RWPE2 (cell line): ENCODE measurements at places on chromosomes 16 and 17.

DNA sequence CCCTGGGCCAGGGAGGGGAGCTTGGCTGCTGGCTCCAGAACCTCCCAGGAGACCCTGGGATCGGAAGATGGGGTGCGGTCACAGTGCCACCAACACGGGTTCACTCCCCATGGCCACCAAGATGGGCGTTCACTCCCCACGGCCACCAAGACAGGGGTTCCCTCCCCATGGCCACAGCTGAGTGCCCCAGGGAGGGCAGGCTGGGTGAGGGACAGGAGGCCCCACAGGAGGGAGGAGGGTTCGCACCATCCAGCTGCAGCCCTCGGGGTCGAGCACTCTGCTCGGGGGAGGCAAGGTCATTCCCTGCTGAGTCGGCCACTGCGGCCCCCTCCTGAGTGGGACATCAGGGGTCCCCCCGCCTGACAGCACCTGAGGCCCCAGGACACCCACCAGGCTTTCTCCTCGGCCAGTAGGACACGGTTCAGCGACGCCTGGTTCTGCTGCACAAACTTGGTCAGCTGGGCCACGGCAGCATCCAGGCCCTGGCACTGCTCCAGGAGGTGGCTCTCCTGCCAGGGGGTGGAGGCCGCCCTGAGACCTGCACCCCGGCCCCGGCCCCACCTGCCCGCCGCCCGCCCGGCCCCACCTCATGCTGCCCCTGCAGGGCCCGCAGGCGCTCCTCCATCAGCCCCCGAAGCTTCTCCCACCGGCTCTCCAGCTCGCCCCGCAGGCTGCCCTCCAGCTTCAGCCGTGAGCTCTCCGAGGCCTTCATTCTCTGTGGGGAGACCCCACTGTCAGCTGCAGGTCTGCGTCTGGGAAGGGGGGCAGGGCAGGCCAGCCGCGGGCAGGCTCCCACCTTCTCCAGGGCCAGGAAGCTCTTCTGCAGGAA lies 5.9 kb downstream of the CCDC154 start:
- DNase-seq, result no peak
- no peak overlapping the region for H3K4me3 ChIP-seq
- H3K4me1 ChIP-seq, result no peaks in the 10 kb centered on the region
- no peaks in the 10 kb centered on the region for H3K27me3 ChIP-seq
- H3K27ac ChIP-seq, result no peak overlapping the region

DNA sequence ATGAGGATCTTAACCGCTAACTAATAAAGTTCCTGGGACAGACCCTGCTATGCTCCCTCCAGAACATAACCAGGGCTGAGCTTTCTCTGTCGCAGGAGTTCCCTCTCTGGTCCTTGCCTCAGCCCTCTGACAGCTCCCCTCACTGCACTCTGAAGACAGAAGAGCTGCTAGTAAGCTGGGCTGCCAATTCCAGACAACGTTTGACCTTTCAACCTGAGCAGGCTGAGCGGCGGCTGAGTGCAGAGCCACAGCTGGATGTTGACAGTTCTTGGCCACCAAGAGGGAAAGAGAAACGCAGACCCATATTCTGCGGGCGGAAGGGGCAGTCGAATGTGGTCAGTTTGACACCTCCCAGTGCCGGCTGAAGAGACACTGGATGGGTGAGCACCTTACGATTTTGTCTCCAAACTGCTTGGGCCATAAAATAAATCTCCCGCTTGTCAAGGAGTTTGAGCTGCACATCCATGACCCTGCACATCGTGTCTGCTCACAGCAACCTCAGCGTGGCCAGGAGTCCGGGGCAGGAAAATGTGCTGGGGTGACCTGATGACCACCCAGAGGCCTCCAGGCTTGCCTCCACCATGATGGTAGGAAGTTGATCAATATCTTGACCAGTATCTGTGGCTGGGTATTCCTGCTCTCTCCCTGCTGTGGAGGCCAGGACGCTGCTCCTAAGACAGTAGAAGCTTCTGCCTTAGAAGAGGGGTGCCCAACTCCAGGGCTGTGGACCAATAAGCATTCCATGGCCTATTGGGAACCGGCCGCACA lies 209.2 kb downstream of the PARN start:
- H3K27me3 ChIP-seq, result no peaks in the 10 kb centered on the region
- no peaks in the 10 kb centered on the region for H3K36me3 ChIP-seq
- H3K4me1 ChIP-seq, result peaks cover 5% of the 10 kb centered on the region
- no peak overlapping the region for H3K27ac ChIP-seq
- no peak overlapping the region for H3K4me3 ChIP-seq

GRCh38 chr17:79966681-79967080 lies 69.0 kb downstream of the TBC1D16 start:
- H3K27me3 ChIP-seq, result no peaks in the 10 kb centered on the region
- H3K4me1 ChIP-seq, result peaks cover 11% of the 10 kb centered on the region
- no peak overlapping the region for H3K27ac ChIP-seq
- DNase-seq, result no peak

GRCh38 chr16:88661468-88661867 lies 1.4 kb downstream of the MVD start:
- no peaks in the 10 kb centered on the region for H3K27me3 ChIP-seq
- DNase-seq, result no peak
- no peak overlapping the region for H3K4me3 ChIP-seq

- H3K4me1 ChIP-seq, result peaks cover 7% of the 10 kb centered on the region
- H3K27me3 ChIP-seq, result no peaks in the 10 kb centered on the region
- H3K4me3 ChIP-seq, result no peak overlapping the region
- no peaks in the 10 kb centered on the region for H3K36me3 ChIP-seq
- no peak overlapping the region for H3K27ac ChIP-seq
Measured at GRCh38 chr17:65936013-65936412, 255.9 kb downstream of the CEP112 start.

GRCh38 chr17:2335726-2336214 lies 487 bp downstream of the TSR1 start:
- peaks cover 52% of the 10 kb centered on the region for H3K36me3 ChIP-seq
- peaks cover 6% of the 10 kb centered on the region for H3K4me1 ChIP-seq
- no peaks in the 10 kb centered on the region for H3K27me3 ChIP-seq
- H3K27ac ChIP-seq, result peak overlapping the region; percentile 62
- DNase-seq, result no peak

GRCh38 chr16:51409001-51409675 lies 258.1 kb upstream of the SALL1 start:
- no peaks in the 10 kb centered on the region for H3K27me3 ChIP-seq
- no peak for DNase-seq
- peaks cover 25% of the 10 kb centered on the region for H3K4me1 ChIP-seq
- peak overlapping the region; percentile 84 for H3K27ac ChIP-seq
- H3K36me3 ChIP-seq, result no peaks in the 10 kb centered on the region
- H3K4me3 ChIP-seq, result no peak overlapping the region

- H3K27me3 ChIP-seq, result no peaks in the 10 kb centered on the region
- DNase-seq, result no peak
Measured at GRCh38 chr17:14092808-14093207, 23.5 kb downstream of the COX10 start.

GRCh38 chr17:61338000-61338798 lies 61.4 kb upstream of the TBX2 start:
- H3K36me3 ChIP-seq, result no peaks in the 10 kb centered on the region
- no peaks in the 10 kb centered on the region for H3K27me3 ChIP-seq
- DNase-seq, result no peak
- H3K4me1 ChIP-seq, result peaks cover 7% of the 10 kb centered on the region
- H3K4me3 ChIP-seq, result no peak overlapping the region
- H3K27ac ChIP-seq, result no peak overlapping the region

- no peak for DNase-seq
- H3K27ac ChIP-seq, result no peak overlapping the region
Measured at GRCh38 chr17:65670667-65671371, 109.4 kb upstream of the AXIN2 start.

- peak overlapping the region; percentile 41 for H3K27ac ChIP-seq
- H3K4me1 ChIP-seq, result no peaks in the 10 kb centered on the region
- 0 out of 2 replicates have a peak, but pooled peaks cover 5% of the 10 kb centered on the region for H3K36me3 ChIP-seq
- no peak for DNase-seq
Measured at GRCh38 chr17:3802461-3803307, 1.7 kb upstream of the ITGAE start.

DNA sequence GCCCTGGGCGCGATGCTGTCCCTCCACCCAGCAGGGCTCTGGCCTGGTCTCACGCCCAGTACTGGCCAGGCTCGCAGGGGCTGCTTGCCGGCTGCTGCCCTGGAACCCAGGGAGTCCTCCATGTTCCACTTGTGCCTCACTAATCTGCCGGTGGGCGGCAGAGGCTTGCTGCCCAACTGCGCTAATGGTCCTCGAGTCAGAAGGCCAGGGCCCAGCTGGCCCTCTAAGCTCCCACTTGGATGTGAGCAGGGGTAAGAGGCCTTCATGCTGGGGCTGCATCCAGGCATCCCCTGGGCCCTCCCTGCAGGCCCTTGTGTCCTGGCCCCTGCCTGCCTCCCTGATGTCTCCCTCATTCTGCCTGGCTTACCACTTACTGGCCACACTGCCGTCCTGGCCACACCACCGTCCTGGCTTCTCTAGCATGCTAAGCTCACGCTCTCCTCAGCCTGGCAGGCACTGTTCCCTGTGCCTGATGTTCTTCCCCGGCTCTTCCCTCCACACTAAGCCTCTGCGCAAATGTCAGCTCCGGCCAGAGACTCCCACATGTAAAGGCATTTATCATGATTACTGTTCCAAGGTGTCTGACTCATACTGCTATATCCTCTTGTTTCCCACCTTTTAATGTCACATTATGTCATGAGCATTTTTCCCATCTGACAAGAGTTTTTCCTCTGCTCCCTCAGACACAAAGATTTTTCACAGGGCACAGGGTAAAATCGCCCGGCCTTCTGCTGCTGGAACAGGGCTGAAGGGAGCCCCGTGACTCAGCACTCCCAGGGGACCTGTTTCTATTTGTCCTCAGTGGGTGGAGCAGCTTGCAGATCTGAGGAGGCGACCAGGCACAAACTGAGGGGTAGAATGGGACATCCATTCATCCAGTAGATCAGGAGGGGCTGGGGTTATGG lies 15.9 kb downstream of the B9D1 start:
- H3K27ac ChIP-seq, result peak overlapping the region; percentile 15
- peaks cover 10% of the 10 kb centered on the region for H3K36me3 ChIP-seq
- peak; percentile 37 for DNase-seq
- no peaks in the 10 kb centered on the region for H3K27me3 ChIP-seq

DNA sequence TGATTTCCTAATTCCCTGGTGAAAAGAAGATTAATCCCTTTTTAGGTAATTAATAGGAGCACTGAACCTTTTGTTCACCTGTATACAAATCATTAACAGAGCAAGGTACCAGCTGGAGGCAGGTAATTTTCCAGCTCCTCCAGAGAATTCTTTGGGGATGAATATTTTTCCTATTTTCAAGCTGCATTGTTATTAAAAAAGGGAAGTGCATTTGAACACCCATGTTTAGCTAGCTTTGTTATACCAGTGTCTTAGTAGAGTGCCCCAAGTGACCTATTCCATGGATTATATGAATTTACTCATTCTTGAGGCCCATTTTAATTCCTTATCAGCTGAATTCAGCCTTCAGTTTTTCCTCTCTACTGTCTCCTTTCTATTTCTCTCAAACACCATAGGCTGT lies 73.2 kb upstream of the GOT2 start:
- no peaks in the 10 kb centered on the region for H3K36me3 ChIP-seq
- no peak overlapping the region for H3K27ac ChIP-seq
- no peak overlapping the region for H3K4me3 ChIP-seq
- no peaks in the 10 kb centered on the region for H3K27me3 ChIP-seq
- H3K4me1 ChIP-seq, result no peaks in the 10 kb centered on the region

GRCh38 chr16:88453611-88454522 lies 787 bp downstream of the ZFPM1 start:
- H3K27ac ChIP-seq, result no peak overlapping the region
- DNase-seq, result no peak
- H3K4me3 ChIP-seq, result peak overlapping the region; percentile 40
- H3K4me1 ChIP-seq, result peaks cover 3% of the 10 kb centered on the region
- no peaks in the 10 kb centered on the region for H3K36me3 ChIP-seq

GRCh38 chr17:29710520-29710884 lies 87.8 kb upstream of the CORO6 start:
- H3K36me3 ChIP-seq, result no peaks in the 10 kb centered on the region
- H3K27me3 ChIP-seq, result no peaks in the 10 kb centered on the region
- H3K27ac ChIP-seq, result peak overlapping the region; percentile 96
- no peak for DNase-seq

DNA sequence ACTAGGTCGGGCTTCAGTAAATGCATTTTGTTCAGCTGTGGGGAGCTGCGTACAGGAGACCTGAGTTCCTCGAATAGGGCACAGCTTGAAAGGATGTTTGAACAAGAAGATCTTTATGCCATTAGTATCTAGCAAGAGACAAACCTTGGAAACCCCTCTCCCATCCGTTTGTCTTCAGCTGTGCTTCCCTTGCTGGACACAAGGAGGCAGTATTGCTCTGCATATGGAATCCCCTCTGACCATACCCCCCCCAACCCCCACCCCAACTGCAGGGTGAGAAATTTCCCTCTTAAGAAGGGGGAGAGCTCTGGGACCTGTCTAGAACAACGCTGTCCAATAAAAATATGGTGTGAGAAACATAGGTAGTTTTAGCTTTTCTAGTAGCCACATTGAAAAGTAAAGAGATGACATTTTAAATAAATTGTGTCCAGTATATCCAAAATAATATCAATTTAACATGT lies 1.6 kb downstream of the MRM1 start:
- DNase-seq, result no peak
- peak overlapping the region; percentile 78 for H3K4me3 ChIP-seq
- no peaks in the 10 kb centered on the region for H3K36me3 ChIP-seq
- peak overlapping the region; percentile 42 for H3K27ac ChIP-seq
- peaks cover 5% of the 10 kb centered on the region for H3K4me1 ChIP-seq

DNA sequence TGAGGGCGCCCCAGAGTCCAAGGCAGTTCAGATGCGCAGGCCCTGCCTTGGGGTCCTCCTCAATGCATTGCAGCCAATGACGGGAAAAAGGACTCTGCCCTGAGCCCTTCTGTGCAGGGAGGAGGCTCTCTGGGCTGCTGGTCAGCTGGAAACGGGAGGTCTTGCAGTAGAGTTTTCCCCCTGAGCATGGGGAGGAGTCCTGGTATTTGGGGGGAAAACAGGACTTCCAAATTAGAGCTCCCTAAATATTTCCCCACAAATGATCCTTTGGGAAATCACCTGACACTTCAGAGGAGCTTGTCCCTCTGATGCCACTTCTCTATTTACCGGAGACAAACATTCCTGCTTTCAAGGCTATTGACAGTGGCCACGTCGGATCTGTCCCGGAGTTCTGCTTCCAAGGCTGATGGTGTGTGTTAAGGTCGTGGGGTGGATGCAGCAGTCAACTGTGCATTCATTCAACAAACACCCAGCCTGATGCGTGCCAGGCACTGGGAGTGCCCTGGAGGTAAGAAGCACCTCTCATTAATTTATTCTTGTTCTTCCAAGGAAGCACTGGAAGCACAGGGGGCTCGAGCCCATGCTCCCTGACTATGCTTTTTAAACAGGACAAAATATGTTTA lies 73.0 kb upstream of the DNAH17 start:
- no peaks in the 10 kb centered on the region for H3K36me3 ChIP-seq
- no peak overlapping the region for H3K4me3 ChIP-seq
- H3K4me1 ChIP-seq, result peaks cover 9% of the 10 kb centered on the region

- no peak overlapping the region for H3K27ac ChIP-seq
- H3K4me1 ChIP-seq, result no peaks in the 10 kb centered on the region
- H3K4me3 ChIP-seq, result no peak overlapping the region
- no peak for DNase-seq
Measured at GRCh38 chr16:23092801-23093117, 56.5 kb downstream of the USP31 start.

GRCh38 chr16:15765880-15766279 lies 90.9 kb downstream of the MYH11 start:
- no peak for DNase-seq
- H3K4me1 ChIP-seq, result no peaks in the 10 kb centered on the region
- H3K36me3 ChIP-seq, result no peaks in the 10 kb centered on the region
- H3K4me3 ChIP-seq, result no peak overlapping the region
- H3K27ac ChIP-seq, result no peak overlapping the region
